ENCODE measurements at places on chromosomes 6 and 20.

- no peak for DNase-seq
Observed at GRCh38 chr6:138258197-138258596, 39.9 kb upstream of the PBOV1 start.

GRCh38 chr6:7106752-7107577 lies 796 bp upstream of the RREB1 start:
- DNase-seq = peak; percentile 13

GRCh38 chr6:37860226-37860839 lies 40.8 kb downstream of the ZFAND3 start:
- peak; percentile 67 for DNase-seq

GRCh38 chr6:152669895-152670294 lies 27.8 kb upstream of the MYCT1 start:
- DNase-seq = peak; percentile 71

DNA sequence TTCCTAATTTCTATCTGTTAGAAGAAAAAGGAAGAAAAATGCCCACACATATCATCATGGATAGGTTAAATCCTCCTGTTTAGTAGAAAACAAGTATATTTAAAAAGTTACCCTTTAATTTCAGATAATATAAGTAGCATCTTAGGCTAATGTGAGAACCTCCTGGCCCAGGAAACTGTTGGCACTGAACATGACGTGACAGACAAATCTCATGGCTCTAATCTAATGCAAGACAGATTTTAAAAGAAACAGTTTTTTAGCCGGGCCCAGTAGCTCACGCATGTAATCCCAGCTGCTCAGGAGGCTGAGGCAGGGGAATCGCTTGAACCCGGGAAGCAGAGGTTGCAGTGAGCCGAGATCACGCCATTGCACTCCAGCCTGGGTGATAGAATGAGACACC lies 22.9 kb downstream of the CYP39A1 start:
- DNase-seq = no peak

DNA sequence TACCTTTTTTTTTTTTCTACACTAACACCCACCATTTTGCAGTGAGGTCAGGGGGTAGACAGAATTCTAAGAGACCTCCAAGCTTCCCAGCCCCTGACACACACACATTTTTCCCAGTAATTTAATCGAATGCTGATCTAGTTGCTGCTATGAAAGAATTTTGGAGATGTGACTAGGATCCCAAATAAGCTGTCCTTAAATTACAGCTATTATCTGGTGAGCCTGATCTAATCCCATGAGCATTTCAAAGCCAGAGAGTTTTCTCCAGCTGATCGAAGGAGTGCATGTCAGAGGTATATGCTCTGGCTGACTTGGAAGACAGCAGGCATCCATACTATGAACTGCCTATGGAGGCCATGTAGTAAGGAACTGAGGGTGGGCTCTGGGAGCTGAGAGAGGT lies 503.8 kb upstream of the MARCKS start:
- no peak for DNase-seq

GRCh38 chr6:15698471-15698870 lies 35.6 kb upstream of the DTNBP1 start:
- no peak for DNase-seq

DNA sequence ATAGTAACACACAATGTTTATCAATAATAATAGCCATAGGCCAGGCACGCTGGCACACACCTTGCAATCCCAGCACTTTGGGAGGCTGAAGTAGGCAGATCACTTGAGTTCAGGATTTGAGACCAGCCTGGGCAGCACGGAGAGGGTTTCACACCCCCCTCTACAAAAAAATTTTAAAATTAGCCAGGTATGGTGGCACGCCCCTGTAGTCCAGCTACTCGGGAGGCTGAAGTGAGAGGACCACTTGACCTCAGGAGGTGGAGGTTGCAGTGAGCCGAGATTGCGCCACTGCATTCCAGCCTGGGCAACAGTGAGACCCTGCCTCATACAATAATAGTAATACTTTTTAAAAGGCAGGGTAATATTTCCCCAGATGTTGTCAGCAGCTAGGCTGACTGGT lies 7.9 kb upstream of the MAPRE1 start:
- no peak for DNase-seq

All from cardiac fibroblast (primary cell).